ENCODE measurements at places on chromosomes 6 and 20. TPM values are rescaled to one million over a fixed set of nuclear protein-coding genes. Genes with fewer than 3 reads are reported as not detected.

Gene EYS
- 1.3 TPM for total RNA-seq

- no peak overlapping the region for H3K4me3 ChIP-seq
- no peak overlapping the region for H3K27ac ChIP-seq
- no peaks in the 10 kb centered on the region for H3K4me1 ChIP-seq
Measured at GRCh38 chr6:126131246-126131645, 144.9 kb downstream of the TRMT11 start.

DNA sequence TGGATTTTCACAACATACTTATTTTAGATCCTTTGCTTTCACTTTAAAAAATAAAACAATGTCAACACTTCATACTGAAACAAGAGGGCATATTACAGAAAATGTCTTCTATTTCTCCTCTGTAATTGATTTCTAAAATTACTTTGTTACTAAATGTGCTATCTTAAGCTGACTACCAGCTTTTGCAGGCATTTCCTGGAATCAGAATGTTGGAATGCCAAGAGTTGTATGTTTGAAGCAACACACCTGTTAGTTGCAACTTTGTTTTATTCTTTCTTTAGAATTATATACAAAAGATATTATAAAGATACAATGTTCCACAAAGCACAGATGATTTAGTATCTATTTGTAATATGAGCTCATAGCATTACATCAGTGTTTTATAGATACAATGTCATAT lies 62.5 kb upstream of the TMEM170B start:
- H3K27ac ChIP-seq = no peak overlapping the region
- H3K4me1 ChIP-seq = no peaks in the 10 kb centered on the region
- no peaks in the 10 kb centered on the region for H3K36me3 ChIP-seq
- no peak overlapping the region for H3K4me3 ChIP-seq
- DNase-seq = no peak

DNA sequence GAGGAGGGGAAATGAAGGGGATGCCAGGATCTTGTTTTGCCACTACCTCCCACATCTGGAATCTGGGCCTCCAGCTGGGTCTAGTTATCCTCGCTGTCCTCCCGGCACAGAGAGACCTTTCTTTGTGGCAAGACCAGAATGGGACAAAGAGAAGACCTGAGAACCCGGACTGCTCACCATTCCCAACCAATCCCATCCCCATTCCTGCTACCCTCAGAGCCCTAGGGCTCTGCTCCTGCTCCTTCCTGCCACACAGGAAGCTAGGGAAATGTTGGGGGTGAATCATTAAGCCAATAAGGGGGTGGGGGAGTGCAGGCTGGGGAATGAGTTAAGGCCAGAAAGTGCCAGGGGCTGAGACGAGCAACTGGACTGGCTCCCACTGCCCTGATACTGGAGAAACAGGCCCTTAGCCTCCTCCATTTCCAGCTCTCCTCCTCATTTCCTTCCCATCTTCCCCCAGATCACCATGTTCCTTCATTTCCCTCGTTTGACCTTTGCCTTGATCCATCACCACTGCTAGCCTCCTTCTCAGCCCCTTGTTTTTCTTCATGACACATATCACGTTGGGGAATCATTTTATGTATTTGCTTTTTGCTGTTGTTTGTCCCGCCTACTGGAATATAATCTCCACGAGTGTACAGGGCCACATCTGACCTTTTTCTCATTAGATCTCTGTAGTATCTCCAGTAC lies 4.6 kb upstream of the IER3 start:
- DNase-seq = no peak
- H3K27me3 ChIP-seq = no peaks in the 10 kb centered on the region
- H3K4me3 ChIP-seq = no peak overlapping the region
- H3K36me3 ChIP-seq = no peaks in the 10 kb centered on the region
- peaks cover 16% of the 10 kb centered on the region for H3K4me1 ChIP-seq

GRCh38 chr6:2973676-2974075 lies 2.3 kb upstream of the SERPINB6 start:
- no peaks in the 10 kb centered on the region for H3K27me3 ChIP-seq
- H3K4me3 ChIP-seq = no peak overlapping the region
- no peaks in the 10 kb centered on the region for H3K36me3 ChIP-seq
- no peak for DNase-seq
- H3K27ac ChIP-seq = no peak overlapping the region

Gene SMIM29
- total RNA-seq = 9.9 TPM

- no peaks in the 10 kb centered on the region for H3K4me1 ChIP-seq
- no peak overlapping the region for H3K4me3 ChIP-seq
- no peaks in the 10 kb centered on the region for H3K36me3 ChIP-seq
- H3K27me3 ChIP-seq = no peaks in the 10 kb centered on the region
- DNase-seq = no peak
Measured at GRCh38 chr6:166068768-166069167, 98.9 kb downstream of the TBXT start.

DNA sequence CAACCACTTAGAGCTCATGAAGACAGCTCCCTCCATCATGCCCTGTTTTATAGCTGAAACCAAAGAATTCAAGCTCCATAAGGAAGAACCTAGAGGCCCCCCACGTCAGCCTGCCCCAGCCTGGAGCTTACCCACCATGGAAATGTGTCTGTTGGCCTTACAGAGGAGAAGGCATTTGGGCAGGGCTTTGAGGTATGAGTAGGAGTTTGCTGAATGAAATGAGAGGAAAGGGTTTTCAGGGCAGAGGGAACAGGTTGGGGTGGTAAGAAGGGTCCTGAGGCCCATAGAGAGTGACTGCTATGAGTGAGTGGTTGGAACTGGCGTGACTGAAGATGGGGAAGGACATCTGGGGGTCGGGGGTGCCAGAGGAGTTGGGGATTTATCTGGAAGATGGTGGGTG lies 12.7 kb upstream of the GATA5 start:
- no peaks in the 10 kb centered on the region for H3K36me3 ChIP-seq
- no peaks in the 10 kb centered on the region for H3K4me1 ChIP-seq
- DNase-seq = no peak
- no peak overlapping the region for H3K27ac ChIP-seq

DNA sequence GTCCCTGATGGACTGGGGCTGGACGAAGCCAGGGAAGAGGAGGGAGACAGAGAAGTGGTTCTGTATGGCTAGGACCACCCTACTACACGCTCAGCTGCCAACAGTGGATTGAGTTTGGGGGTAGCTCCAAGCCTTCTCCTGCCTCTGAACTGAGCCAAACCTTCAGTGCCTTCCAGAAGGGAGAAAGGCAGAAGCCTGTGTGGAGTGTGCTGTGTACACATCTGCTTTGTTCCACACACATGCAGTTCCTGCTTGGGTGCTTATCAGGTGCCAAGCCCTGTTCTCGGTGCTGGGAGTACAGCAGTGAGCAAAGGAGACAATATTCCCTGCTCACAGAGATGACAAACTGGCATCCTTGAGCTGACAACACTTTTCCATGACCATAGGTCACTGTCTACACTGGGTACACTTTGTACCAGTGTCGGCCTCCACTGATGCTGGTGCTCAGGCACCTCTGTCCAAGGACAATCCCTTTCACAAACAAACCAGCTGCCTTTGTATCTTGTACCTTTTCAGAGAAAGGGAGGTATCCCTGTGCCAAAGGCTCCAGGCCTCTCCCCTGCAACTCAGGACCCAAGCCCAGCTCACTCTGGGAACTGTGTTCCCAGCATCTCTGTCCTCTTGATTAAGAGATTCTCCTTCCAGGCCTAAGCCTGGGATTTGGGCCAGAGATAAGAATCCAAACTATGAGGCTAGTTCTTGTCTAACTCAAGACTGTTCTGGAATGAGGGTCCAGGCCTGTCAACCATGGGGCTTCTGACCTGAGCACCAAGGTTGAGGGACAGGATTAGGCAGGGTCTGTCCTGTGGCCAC lies 11.3 kb upstream of the RBCK1 start:
- peaks cover 7% of the 10 kb centered on the region for H3K4me1 ChIP-seq
- peaks cover 17% of the 10 kb centered on the region for H3K36me3 ChIP-seq
- H3K27me3 ChIP-seq = no peaks in the 10 kb centered on the region
- peak overlapping the region; percentile 89 for H3K27ac ChIP-seq

Gene HLA-G
- total RNA-seq = not detected

Gene RIN2
- total RNA-seq = 15.2 TPM

DNA sequence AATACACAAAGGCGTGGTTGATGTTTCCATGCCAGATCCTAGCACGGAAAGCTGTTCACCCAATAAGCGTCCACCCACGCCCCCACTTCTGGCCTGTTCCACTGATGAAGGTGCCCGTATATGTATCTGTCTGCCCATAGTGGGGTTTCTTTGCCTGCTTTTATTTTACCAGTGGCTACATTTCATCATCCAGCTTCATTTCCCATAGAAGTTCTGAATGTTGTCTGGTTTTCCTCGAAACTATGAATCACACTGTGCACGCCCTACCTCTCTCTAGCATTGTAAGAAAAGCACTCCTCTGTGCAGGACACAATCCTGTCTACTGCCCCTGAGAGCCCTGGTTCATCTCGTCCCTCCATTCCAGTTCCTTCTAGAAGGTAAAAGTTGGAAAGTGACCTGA lies 8.8 kb upstream of the CD93 start:
- H3K4me3 ChIP-seq = no peak overlapping the region
- DNase-seq = no peak
- no peak overlapping the region for H3K27ac ChIP-seq
- no peaks in the 10 kb centered on the region for H3K27me3 ChIP-seq
- no peaks in the 10 kb centered on the region for H3K36me3 ChIP-seq
- no peaks in the 10 kb centered on the region for H3K4me1 ChIP-seq

Gene PRR18
- 0.86 TPM for total RNA-seq

DNA sequence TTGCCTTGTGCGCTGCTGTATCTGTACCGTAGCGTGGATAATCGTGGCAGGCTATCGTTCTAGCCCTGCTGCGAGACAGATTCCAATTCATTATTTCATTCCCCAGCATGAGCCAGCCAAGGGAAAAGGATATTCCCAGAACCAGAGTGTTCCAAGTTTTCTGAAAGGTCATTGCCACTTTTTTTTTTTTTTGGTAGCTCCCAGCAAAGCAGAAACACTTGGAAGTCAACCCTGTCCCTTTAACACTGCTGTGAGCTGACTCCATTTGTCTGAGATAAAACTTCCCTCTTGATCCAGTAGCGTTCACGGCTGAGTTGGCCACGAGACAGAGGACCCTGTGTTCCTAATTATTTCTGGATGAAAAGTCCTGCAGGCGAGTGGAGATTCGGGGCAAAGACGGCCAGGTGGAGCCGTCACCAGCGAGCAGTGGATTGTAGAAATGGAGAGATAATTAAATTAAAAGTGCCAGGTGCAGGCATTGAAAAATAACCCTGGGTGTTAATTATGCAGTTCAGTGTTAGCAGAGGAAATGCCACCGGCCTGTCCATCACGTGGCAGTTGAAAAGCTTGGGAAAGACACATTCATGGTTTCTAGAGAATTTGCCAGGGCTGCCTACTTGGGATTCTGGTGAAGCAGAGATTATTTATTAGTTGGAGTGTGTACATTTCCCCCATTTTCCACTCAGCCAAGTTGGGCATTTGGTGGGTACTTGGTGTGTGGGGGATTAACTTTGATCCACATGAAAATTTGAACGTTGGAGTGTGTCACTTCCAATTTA lies 164.2 kb downstream of the SLC24A3 start:
- no peak overlapping the region for H3K27ac ChIP-seq
- no peaks in the 10 kb centered on the region for H3K4me1 ChIP-seq
- no peaks in the 10 kb centered on the region for H3K36me3 ChIP-seq
- H3K27me3 ChIP-seq = no peaks in the 10 kb centered on the region

GRCh38 chr6:43840490-43841218 lies 70.6 kb downstream of the VEGFA start:
- no peak for DNase-seq
- H3K27me3 ChIP-seq = no peaks in the 10 kb centered on the region
- no peak overlapping the region for H3K4me3 ChIP-seq
- H3K27ac ChIP-seq = no peak overlapping the region
- H3K4me1 ChIP-seq = no peaks in the 10 kb centered on the region
- H3K36me3 ChIP-seq = no peaks in the 10 kb centered on the region

DNA sequence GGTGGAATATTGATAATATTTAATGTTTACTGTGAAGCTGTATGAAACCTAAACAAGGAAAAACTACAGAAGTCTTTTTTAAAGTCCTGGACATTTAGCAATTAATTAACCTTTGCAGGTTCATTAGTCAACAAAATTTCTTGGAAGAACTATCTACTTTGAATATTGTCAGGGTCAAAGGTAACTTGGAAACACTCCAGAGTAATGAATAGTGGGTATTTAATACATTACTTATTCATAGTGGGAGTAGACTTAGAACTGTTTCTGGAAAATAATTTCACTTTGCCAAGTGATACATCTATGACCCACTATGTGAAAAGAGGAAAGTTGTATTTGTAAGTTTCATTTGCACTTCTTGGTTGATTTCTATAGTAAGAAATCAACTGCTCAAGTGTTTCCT lies 319.1 kb downstream of the TFAP2B start:
- DNase-seq = no peak
- peak overlapping the region; percentile 3 for H3K27ac ChIP-seq
- H3K4me1 ChIP-seq = peaks cover 7% of the 10 kb centered on the region
- H3K4me3 ChIP-seq = no peak overlapping the region
- no peaks in the 10 kb centered on the region for H3K36me3 ChIP-seq

GRCh38 chr6:117601811-117602150 lies 530 bp downstream of the GOPC start:
- H3K27ac ChIP-seq = peak overlapping the region; percentile 88
- H3K27me3 ChIP-seq = no peaks in the 10 kb centered on the region
- DNase-seq = peak; percentile 32

Gene RIOK1
- 6.8 TPM for total RNA-seq

- no peak overlapping the region for H3K4me3 ChIP-seq
- H3K27ac ChIP-seq = no peak overlapping the region
- no peaks in the 10 kb centered on the region for H3K4me1 ChIP-seq
- H3K36me3 ChIP-seq = no peaks in the 10 kb centered on the region
- no peaks in the 10 kb centered on the region for H3K27me3 ChIP-seq
- no peak for DNase-seq
Measured at GRCh38 chr6:159203304-159204005, 34.3 kb downstream of the FNDC1 start.

Gene GPSM3
- 5.6 TPM for total RNA-seq

GRCh38 chr20:40265825-40266533 lies 423.1 kb downstream of the MAFB start:
- no peaks in the 10 kb centered on the region for H3K27me3 ChIP-seq
- H3K36me3 ChIP-seq = no peaks in the 10 kb centered on the region
- H3K27ac ChIP-seq = no peak overlapping the region
- DNase-seq = peak; percentile 59

- H3K27ac ChIP-seq = no peak overlapping the region
- H3K27me3 ChIP-seq = no peaks in the 10 kb centered on the region
- H3K36me3 ChIP-seq = peaks cover 25% of the 10 kb centered on the region
- H3K4me1 ChIP-seq = no peaks in the 10 kb centered on the region
- peak; percentile 87 for DNase-seq
Measured at GRCh38 chr20:62296724-62297448, 5.9 kb upstream of the ADRM1 start.

Gene SLC2A10
- total RNA-seq = 43.2 TPM

DNA sequence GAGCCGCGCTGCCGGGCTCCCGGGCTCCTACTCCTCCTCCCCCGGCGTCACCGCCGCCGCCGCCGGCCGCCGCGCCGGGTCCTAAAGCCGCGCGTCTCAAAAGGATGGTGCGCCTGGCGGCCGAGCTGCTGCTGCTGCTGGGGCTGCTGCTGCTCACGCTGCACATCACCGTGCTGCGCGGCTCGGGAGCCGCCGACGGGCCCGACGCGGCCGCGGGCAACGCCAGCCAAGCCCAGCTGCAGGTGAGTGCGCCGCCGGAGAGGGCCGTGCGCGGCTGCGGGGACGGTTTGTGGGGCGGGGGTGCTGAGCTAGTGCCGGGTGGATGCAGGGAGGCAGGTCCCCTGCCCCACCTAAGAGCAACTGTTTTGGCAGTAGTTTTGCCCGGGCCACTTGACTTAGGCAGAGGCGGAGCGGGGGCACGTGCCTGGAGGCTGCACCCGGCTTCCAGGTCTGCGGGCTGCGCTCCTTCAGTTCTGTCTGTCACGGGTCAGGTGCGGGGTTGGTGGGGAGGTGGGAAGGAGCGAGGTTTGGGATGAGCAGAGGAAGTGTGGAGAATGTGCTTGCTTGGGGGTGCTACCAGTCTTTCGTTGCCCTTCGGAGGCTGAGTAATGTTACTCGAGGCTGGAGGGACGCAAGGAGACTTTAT lies 722 bp downstream of the ISM1 start:
- DNase-seq = peak; percentile 71
- no peaks in the 10 kb centered on the region for H3K4me1 ChIP-seq
- peak overlapping the region; percentile 70 for H3K4me3 ChIP-seq
- H3K27me3 ChIP-seq = no peaks in the 10 kb centered on the region
- no peaks in the 10 kb centered on the region for H3K36me3 ChIP-seq

Data from right lobe of liver (tissue), 6 donors.